ENCODE measurements at places on chromosomes 16 and 17.

- no peak for DNase-seq
Observed at GRCh38 chr16:67734731-67735201, 15.7 kb upstream of the GFOD2 start.

DNA sequence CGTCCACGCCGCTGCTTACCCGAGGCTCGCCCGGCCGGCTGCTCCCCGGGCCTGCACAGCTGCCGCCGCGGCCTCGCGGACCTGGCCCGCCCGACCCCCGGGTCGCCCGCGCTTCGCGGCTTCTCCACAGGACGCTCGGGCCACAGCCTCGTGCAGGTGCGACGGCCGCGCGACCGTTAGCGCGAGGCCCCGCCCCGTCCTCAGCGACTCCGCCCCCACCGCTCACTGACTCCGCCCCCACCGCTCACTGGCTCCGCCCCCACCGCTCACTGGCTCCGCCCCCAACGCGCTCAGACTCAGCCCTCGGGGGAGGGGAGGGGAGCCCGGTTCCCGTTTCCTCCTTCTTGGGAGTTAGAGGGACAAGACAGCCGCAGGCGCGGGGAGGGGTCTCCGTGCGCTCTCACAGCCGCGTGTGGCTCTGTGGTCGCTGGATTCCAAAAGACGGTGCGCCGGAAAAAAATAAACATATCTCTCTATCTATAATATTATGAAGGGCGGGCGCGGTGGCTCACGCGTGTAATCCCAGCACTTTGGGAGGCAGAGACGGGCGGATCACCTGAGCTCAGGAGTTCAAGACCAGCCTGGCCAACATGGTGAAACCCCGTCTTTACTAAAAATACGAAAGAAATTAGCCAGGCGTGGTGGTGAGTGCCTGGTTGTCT lies at the start of gene MEIOB:
Gene MEIOB, minus strand, starts transcription at position 191 of the 662 bp plus-strand sequence. CDS start 3,989 bp downstream, outside the sequence.
- peak; percentile 91 for DNase-seq

DNA sequence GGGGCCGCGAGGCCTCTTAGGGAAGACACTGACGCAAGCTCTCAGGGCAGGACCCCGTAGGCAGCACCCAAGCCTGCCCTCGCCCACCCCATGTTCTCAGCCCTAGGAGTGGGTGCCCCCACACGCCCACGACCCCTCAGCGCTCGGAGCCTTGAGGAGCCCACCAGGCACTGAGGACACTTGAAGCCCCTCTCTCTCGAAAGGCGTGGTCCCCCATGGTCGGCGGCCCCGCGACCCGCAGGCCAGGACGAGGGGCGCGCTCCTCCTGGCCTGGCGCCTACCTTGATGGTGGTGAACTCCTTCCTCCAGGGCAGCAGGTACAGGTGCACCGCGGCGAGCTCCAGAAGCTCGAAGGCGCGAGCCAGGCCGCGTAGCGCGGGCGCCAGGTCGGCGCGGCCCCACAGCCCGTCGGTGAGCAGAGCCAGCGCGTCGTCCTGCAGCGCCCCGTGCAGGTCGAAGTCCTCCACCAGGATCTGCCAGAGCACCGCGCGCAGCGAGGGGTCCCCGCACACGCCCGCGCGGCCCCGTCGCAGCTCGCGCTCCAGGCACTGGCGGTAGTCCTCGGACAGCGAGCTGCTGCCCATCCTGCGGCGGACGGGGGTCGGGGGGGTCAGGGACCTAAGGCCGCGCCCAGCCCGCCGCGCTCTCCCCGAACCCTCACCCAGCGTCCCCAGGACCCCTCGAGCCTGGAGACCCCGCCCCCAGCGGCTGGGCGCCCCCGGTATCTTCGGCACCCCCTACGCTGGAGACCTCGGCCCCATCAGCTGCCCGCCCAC lies 668 bp downstream of the SPATA2L start:
- DNase-seq: peak; percentile 62

DNA sequence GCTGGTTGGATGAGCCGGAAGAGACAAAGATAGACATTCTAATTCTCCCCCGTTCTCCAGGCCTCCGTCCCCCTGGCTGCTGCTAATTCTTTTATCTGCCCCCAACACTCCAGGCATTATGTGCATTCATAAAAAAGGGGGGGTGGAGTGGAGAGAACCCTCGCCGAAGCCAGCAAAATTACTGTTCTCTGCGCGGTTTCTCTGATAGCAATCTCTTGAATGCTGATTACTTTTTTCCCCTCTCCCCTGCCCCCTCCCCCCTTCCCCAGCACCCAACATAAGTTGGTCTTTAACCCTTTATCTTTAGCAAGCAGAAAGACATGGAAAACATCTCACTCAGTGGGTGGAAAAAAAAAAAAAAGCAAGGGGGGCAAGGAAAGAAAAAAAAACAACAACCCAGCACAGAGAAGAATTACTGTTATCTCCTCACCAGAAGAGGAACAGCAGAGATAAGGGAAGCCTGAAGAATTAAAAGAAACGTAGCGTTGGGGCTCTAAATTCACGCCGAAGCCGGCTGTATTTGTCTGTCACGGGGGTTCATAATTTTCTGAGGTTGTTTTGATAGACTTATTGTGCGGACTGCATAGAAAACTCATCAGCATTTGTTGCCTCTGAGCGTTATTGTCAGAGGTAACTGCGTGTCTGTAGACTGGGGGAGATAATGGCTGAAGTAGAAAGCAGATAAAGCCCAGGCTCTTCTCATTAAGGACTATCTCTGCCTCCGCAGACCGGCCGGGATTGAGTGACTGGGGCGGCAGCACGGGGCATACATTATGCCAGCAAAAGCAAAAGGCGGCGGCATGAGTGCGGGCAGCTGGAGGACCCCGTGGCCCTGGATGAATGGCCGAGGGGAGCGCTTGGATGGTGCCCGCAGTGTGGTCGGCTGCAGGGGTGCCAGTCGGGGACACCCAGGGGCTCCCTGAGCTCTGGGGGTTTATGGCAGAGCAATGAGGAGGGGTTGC lies 126.9 kb downstream of the MRM1 start:
- no peak for DNase-seq

- no peak for DNase-seq
Observed at GRCh38 chr17:77478899-77479298, 338.1 kb downstream of the SEC14L1 start.

DNA sequence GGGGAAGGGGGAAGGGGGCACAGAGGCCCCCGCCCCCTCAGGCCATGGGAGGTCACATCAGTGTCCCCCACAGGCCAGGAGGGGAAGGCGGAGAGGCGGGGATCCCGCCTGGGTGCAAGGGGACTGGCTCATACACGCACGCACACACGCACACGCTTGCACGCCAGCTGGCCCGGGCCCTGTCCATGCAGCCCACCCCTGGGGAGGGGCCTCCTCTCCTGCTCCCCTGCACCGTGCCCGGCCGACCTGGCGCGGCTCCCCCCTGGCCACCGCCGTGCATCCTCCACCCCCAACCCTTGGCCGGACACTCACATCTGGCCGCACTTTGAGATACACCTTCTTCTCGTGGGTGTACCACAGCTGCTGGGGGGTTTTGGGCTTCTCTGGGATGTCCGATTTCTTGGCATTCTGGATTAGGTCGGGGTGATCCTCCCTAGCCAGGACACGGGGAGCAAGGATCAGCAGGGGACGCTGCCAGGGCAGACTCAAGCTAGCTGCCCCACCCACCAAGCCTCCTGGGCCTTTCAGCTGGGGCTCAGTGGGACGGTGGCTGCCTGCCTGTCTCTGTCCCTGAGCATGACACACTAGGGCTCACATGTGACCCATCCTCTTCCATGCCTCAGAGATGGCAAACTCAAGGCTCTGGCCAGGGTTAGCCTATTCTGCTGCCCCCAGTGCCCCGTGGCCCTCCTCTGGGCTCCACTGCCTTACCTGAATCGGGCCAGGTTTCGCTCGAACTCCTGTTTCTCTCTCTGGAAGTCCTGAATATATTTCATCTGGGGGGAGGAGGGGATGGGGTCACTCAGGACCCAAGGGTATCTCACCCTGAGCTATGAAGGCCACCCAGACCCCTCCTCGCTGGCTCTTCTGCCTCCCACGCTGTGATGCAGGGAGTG lies 6.7 kb downstream of the UBTF start:
- DNase-seq: no peak

- DNase-seq: peak; percentile 47
Observed at GRCh38 chr17:9924735-9925191, 19.7 kb upstream of the RCVRN start.

DNA sequence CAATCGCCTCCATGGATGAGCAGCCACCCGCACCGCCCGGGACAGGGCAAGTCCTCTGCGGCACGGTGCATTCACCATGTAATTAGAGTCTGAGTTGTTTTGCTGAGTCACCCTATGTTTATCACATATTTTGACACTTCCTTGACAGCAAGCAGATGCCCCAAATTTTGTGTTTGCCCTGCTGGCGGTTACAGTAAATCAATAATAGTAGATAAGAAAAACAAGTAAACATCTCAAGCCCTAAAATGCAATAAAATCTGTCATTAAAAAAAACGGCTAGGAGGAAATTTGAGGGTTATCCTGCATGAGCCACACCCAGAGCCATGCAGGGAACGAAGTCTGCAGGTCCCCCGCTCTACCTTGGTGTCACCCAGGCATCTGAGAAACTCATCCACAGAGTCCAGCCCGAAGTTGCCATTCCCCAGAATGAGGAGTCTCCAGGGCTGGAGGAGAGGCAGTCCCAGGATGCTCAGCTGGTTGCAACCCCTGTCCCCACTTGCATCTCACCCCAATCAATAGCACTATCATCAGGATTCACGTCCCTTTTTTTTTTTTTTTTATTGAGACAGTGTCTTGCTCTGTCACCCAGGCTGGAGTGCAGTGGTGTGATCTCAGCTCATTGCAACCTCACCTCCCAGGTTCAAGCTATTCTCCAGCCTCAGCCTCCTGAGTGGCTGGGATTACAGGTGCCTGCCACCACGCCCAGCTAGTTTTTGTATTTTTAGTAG lies 16.5 kb upstream of the ST6GALNAC1 start:
- DNase-seq: peak; percentile 68

- DNase-seq: no peak
Observed at GRCh38 chr17:37365589-37365988, 10.2 kb upstream of the C17orf78 start.

GRCh38 chr16:4081047-4081446 lies 35.2 kb downstream of the ADCY9 start:
- peak; percentile 22 for DNase-seq

GRCh38 chr17:7687072-7687907 lies at the start of gene TP53:
Gene TP53, minus strand, starts transcription at chr17:7687490. Its CDS starts 10,896 bp downstream, at chr17:7676594.
- peak; percentile 82 for DNase-seq

GRCh38 chr17:62704381-62704971 lies 77.0 kb downstream of the MRC2 start:
- peak; percentile 21 for DNase-seq

DNA sequence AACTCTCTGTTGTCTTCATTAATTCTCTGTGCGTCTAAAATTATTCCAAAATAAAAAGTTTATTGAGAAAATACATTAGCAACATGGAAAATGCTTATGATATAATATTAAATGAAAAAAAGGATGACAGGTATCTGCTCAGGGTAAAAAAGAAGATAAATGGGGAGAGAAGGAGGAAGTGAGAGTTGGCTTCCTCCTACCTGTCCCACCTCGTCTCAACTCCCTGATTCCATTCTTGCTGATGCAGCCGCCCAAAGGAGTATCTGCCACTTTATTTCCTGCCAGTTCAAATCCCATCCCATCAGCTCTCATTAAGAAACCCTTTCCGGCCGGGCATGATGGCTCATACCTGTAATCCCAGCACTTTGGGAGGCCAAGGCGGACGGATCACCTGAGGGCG lies 72.5 kb upstream of the ALOX12 start:
- DNase-seq: no peak

GRCh38 chr17:75570034-75570676 lies 17.4 kb upstream of the MYO15B start:
- DNase-seq: no peak

GRCh38 chr17:56186222-56186786 lies 33.0 kb downstream of the ANKFN1 start:
- no peak for DNase-seq

DNA sequence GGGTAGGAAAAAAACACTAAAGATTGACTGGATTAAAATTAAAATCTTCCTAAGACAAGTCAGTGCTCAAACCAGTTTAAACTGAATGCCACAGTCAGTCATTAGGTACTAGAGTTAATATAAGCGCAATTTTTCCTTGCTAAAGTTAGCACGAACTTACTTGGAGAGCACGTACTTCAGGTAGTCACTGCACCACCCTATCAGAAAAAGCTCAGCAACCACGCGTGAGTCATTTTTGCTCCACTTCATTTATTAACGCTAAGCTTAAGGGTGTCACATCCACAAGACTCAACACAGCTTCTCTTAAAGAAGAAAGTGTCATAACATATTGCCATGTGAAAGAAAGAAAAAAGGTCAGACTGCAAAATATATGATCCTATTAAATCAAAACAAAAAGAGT lies 53.1 kb downstream of the TEX2 start:
- DNase-seq: no peak

DNA sequence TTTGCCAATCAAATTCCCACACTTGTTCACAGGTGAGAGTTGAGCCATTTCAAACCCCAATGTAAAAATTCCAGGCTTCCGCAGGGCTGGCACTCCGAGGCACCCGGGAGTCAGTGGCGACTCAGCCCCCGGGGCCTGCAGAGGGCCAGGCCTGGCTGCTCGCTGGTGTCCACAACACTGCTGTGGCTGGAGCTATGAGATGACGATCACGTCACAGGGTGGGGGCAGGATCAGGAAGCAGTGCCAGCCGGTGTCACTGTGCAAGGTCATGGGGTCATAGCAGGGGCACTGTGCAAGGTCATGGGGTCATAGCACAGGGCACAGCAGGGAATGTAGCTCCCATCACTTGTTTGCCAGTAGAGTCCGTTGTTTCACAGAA lies 7.8 kb downstream of the VPS4A start:
- DNase-seq: no peak

- no peak for DNase-seq
Observed at GRCh38 chr16:83549316-83550182, 258.2 kb upstream of the HSBP1 start.

DNA sequence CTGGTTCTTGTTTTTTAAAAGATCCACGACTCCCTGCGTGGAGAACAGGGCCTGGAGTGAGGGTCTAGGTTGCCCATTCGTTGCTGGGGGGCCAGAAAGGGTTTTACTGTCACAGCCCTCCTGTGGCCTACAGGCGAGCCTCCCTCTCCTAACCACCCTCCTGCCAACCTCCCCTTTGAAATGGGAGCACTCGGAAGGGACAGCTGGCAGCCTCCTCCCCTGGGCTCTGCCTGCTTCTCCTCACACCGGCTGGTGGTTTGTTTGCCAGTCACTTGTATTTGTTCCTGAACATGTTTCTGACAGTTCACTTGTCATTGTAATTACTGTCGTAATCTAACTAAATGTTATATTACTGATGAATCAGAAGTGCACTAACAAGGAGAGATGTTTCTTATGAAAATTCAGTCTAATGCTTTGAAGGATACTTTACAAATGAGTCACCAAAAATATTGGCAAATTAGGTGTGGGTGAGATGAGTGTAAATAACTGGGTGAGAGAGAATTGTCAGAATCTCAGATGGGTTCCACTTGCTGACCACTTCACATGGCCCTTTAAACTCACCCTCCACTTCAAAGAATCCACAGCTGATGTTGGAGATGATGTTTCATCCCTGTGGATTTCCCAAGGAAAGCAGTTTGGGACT lies 2.7 kb upstream of the SPPL2C start:
- DNase-seq: peak; percentile 34

GRCh38 chr17:73695035-73695738 lies 50.9 kb upstream of the SDK2 start:
- DNase-seq: no peak

- no peak for DNase-seq
Observed at GRCh38 chr17:61816538-61816937, 46.8 kb downstream of the BRIP1 start.
